ENCODE measurements at places on chromosomes 1 and 21.

GRCh38 chr1:30765556-30766434, 8.2 kb upstream of the LAPTM5 start:
- no peak for DNase-seq

DNA sequence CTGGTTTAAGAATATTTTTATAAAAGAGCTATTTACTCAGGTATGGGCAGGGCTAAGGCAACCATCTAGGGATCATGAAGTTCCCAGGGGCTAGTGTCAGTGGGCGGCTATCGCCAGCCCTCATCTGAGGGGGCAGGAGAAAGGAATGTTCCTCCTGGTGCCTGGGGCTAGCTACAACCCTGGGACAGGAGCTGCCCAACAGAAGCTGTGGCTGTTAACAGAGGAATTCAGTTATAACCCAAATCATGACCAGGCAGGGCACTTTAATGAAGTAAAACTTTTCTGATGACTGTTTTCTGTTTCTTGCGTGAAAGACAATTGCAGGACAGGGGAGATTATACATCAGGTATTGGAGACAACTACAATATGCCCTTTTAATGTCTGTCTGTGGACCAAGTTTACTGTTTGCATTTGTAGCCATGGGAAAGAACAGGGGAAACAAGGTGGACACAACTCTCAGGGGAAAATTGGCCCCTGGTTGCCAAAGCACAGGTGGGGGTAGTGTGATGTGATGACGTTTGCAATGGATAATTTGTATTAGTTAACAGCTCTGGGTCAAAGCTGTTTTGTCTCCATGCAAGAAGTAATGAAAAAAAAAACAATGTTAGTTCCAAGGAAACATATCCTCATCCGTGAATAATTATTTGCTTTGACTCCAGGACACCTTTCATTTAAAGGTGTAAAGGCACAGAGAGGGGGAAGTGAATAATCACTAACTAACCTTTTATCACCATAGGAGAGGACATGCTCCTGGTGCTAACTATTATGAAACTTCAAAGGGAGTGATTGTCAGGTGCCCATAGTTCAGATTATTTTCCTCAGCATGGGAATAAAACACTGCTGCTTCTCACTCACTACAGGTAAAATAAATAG, 105.2 kb downstream of the TSEN15 start:
- no peak for DNase-seq

DNA sequence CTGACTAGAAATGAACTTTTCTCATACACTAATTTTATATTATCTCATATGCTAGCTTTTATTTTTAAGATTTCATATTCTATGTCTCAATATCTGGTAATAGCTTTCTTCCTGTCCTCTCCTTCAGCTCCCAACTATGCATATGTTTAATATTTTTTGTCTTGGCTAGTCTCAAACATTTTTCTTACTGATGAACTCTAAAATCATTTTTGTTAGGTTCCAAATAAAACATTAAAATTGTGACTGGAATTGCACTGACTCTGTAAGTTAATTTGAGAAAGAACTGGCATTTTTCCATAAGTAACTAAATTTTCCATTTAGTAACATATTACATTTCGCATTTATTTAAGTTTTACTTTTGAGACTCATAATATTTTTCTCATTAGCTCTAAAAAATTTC, 368.5 kb upstream of the DPYD start:
- no peak for DNase-seq

- DNase-seq, result no peak
These were observed 4.4 kb downstream of the KIF17 start for GRCh38 chr1:20713440-20713839.

DNA sequence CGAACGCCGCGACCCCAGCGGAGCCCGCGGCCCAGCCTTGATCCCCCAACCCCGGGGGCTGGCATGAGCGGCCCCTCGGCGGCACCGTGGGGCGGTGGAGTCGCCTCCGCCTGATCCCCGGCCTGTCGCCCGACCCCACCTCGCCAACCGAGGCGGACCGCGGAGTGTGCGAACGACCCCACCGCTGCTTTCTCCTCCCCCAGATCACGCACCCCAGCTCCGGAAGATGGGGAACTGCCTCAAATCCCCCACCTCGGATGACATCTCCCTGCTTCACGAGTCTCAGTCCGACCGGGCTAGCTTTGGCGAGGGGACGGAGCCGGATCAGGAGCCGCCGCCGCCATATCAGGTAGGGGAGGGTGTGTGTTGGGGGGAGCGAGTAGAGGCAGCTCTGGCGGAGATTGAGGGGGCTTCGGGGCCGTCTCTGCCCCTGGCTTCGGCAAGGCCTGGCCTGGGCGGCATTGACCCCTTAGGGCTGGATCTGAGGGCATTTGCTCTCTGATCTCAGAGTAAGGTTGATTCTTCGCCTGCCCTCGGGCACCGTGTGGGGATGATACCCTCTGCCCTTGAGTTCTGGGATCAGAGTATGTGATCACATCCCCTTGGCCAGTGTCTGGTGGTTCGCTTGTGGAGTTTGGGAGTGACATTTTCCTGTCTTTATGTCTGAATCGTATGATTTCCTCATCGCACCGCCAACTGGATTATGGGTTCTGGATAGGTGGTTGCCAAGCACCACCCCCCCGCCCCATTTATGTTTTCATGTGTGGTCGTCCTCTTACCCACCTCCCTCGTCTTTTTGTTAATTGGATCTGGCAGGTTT, 668 bp downstream of the RNF11 start:
- DNase-seq, result no peak

DNA sequence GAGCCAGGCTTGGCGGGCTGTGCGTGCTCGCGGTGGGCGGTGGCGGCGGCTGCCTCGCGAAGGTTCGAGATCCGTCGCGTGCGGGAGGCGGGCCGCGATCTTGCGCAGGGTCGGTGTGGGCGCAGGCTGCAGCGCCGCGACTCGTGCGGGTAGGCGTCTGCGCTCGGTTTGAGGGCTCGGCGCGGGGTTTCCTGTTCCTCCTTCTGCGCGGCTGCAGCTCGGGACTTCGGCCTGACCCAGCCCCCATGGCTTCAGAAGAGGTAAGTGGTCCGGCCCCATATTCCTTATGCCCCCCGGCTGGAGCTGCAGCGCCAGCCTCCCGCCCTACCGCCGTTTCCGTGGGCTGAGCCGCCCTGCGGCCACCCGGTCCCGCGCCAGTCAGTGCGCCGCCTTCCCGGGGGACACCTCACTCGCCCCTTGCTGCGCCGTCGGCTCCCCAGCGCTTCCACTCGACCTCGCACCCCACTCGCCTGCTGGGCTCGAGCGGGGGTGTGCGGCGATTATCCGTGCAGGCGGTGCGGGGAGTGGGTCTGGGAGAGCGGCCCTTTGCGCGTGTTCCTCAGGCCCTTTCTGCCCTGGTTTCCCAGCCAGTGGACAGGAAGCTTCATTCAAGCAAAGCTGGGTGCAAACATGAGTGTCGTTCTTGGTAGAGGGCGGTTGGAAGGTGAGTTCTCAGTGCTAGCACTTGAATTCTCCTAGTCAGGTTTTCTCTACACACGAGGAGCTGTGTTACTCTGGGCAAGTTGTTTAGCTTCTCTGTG, at the start of gene CACYBP:
Gene CACYBP, plus strand, starts transcription at position 12 of the 761 bp plus-strand sequence. Its CDS starts 234 bp downstream, at position 246.
- no peak for DNase-seq

DNA sequence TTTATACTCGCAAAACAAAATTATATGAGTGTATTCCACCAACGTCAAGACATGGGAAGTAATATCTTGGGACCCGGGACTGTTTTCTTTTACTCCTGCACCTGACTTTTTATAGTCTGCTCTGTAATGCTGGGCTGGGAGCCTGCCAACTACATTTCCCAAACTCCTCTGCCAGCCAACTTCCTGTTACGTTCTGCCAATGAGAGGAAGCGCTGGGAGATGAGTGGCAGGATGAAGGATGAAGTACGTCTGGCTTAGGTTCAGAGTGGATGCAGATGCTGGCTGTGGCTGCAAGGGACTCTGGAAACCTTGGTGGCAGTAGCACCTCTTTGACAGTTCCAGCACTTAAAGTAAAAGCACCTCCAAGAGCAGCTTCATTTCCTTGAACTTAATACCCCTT, 59.6 kb downstream of the USP24 start:
- DNase-seq, result no peak

- no peak for DNase-seq
These were observed 19.6 kb upstream of the CLCA4 start for GRCh38 chr1:86527306-86527705.

DNA sequence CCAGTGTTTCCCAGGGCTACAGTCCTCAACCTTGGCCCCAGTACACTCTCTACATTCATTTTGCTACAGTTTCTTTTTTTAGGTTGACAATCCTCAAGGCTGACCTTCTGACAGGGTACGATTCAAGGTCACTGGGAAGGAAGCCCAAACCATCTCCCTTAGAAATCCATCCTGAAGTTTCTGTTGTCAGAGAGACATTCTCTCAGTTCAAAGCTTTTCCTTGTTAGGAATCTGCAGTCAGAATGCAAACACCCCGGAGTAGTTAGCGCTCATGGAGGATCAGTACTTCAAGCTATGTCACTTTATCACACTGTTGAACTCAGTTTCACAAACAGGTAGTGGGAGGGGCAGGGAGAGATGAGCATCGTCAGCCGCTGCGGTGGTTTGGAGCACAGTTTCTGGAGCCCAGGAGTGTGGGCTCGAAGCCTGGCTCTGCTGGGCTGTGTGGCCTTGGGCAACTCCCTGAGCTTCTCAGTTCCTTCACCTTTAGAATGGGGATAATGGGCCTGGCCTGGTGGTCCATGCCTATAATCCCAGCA, 4.2 kb downstream of the SLC2A5 start:
- DNase-seq, result no peak

- no peak for DNase-seq
These were observed 12.3 kb upstream of the RCC2 start for GRCh38 chr1:17451731-17452130.

- no peak for DNase-seq
These were observed 685 bp upstream of the SYT6 start for GRCh38 chr1:114154146-114154962.

- DNase-seq, result no peak
These were observed 8.3 kb downstream of the TRNP1 start for GRCh38 chr1:27001570-27002360.

DNA sequence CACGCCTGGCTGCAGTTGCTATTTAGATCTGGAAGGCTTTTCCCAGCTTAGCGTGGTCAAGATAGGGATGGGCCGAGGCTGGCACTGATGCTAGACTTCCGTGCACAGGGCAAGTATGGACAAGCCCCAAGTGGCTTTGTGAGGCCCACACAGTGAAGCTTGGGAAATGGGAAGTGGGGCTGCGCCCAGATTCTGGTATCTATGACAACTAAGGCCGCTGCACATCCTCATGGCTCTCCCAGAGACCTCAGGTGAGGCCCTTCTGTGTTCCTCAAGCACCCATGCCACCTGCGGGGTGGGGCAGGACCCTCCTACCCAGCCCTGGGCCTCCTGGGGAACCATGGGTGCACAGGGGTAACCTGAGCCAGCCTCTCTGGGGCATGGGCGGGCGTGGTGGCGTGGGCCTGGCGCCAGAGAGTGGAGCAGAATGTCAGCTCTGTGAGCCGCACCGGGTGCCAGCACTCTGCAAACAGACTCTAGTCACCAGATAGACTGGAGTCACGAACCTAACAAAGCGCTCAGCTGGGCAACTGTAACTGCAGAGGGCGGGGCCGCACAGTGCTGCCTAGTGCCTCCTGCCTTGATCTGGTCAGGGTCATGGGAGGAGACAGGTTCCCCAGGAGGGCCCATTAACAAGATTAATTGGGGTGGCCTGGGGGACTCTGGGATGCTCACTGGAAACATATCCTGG, 46.4 kb downstream of the ELF3 start:
- no peak for DNase-seq

DNA sequence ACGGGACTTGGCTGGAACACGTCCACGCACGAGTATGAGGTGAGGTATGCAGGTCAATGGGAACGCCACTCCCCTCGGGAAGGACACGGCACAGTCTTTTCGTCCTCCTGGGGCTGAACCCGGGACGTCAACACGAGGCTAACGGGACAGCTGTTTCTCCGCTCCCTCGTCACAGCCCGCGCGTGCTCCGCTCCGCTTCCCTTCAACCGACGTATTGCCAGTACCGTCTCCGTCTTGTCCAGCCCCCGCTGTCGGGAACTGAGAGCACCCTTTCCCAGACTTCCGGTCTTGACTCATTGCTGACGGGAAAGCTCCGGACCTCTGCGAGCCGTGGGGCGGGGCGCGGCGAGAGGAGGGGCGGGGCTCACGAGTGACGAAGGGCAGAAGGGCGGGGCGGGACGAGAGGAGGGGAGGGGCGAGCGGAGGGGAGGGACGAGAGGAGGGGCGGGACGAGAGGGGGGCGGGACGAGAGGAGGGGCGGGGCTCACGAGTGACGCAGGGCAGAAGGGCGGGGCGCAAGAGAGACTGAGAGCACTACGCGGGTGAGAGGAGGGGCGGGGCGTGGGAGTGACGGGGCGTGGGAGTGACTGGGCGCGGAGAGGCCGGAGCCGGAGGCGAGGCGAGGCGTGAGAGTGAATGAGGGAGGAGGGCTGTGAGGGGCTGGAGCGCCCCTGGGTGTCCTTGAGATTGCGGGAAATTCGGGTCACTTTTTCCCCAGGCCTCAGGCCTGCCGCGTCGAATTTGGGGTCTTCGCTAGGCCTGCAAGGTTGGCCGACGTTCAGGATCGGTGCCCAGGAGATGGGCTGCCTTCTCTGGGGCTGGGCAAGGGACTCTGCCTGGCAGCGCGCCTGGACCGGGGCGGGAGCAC, 22.2 kb upstream of the CFAP126 start:
- peak; percentile 88 for DNase-seq

DNA sequence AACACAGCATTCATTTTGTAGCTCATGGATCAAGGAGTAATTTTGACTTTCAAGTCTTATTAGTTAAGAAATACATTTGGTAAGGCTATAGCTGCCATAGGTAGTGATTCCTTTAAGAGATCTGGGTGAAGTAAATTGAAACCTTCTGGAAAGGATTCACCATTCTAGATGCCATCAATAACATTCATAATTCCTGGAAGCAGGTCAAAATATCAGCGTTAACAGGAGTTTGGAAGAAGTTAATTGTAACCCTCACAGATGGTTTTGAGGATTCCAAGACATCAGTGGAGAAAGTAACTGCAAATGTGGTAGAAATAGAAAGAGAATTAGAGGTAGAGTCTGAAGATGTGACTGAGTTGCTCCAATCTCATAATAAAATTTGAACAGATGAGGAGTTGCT, 216.6 kb downstream of the GREM2 start:
- DNase-seq, result no peak

- DNase-seq, result no peak
These were observed 31.7 kb downstream of the RUNX3 start for GRCh38 chr1:24898152-24898908.

DNA sequence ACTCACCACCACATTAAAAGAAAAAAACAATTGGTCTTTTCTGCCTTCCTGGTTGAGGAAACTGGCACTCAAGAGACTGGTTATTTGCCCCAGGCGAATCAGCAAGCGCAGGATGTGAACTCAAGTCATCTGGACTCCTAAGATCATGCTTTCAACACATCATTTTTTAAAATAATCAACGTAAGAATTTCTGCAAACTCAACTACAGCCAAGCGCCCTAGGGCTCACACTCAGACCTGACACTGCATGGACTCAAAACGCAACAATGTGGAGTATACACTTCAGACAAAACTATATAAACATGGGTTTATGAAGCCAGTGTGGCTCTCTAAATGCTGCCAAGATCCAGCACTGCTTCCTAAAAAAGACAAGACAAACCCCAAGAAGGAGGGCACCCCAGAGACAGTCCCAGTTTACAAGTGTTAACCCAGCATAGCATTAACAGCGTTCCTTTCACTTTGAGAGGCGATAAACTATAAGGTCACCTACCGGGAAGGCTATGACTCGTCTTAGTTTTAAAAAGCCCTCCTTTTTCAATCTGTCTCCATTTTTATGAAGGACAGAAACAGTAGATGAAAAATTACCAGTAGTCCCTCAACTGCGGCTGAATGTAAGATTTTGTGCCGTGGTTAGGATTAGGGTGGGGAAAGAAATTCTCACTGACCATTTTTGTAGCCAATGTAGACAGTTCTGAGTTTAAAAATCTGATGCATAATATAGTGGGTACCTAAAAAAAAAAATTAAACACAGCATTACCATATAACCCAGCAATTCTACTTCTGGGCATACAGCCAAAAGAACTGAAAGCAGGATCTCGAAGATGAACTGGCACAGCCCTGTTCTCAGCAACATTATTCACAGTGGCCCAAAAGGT, 54.8 kb downstream of the SIPA1L2 start:
- DNase-seq, result no peak
